ENCODE measurements at places on chromosomes 7 and 10.

GRCh38 chr7:132677918-132678317, 101.6 kb upstream of the PLXNA4 start:
- DNase-seq: no peak

GRCh38 chr10:60130130-60130579, 223.8 kb upstream of the CCDC6 start:
- no peak for DNase-seq

DNA sequence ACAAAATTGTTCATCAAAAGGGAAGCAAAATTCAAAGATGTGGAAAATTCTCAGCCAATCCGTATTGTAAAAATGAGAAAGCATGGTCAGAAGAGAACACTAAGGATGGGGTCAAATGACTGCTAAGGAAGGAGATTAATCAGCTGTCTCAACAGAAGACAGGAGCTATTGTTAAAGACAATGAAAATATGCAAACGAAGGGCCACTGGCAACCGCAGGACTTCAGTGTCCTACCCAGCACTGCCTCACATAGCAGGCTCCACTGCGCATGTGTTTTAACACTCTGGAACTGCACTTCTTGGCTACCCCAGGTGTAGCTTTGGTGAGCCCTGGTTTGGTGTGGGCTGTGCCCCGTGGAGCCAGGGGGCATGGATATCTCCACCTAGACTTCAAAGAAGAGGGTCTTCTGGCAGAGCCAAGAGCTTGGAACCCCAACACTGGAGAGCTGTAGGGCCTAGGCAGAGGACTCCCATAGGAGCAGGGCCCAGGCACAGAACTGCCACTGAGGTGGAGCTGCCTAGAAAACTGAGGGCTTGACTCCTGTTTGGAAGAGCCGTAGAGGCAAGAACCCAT, 176.2 kb upstream of the GDF10 start:
- no peak for DNase-seq

GRCh38 chr10:60234551-60234950, 155.1 kb downstream of the ANK3 start:
- DNase-seq: no peak

DNA sequence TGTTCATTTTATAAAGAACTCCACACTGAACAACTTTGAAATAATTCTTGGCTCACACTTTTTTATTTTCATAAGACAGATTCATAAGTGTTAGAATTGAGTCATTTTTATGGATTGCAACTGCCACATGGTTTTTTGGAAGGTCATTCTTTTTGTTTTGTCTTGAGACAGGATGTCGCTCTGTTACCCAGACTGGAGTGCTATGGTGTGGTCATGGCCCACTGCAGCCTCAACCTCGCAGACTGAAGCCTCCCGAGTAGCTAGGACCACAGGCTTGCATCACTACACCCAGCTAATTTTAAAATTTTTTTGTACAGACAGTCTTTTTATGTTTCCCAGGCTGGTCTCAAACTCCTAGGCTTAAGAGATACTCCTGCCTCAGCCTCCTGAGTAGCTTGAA, 20.3 kb downstream of the BMS1 start:
- DNase-seq: no peak

GRCh38 chr7:3092468-3092867, 48.8 kb upstream of the CARD11 start:
- DNase-seq: no peak

- DNase-seq: no peak
Measured at GRCh38 chr7:102317231-102318059, 30.8 kb downstream of the SH2B2 start.

DNA sequence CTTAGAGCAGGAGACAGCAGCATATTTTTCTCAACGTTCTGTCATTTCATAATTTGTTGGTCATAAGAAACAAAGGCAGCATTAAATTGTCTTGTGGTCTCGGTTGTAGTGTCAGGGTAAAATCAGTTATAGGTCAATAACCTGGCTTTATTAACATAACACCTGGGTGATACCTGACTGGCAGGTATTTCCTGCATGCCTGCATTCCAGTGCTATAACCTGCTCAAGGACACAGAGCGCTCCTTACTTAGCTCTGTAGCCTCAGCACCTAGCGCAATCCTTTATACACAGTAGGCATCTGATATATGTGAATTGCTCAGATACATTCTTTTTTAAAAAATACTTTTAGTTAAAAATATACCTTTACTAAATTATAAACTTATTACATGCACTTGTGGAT, 38.9 kb upstream of the PRKG1 start:
- DNase-seq: no peak

DNA sequence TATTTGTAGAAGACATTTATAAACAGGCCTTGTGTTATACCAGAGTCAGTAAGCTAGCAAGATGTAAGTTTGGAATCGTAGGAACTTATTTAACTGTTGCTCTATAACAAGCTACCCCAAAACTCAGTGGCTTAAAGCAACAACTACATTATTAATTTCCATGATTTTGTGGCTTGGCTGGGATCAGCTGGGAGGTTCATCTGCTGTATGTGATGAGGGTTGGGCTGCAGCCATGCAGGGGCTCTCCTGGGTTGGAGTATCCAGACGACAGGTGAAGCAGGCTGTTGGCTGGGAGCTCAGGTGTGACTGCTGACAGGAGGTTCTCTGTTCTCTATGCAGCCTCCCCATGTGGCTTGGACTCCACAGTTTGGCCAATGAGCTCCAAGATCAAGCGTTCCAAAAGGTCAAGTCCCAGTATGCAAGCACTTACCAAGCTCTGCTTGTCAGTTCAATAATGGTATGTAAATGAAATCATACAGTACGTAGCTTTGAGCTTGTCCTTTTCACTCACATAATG, 52.4 kb downstream of the GPR26 start:
- no peak for DNase-seq

DNA sequence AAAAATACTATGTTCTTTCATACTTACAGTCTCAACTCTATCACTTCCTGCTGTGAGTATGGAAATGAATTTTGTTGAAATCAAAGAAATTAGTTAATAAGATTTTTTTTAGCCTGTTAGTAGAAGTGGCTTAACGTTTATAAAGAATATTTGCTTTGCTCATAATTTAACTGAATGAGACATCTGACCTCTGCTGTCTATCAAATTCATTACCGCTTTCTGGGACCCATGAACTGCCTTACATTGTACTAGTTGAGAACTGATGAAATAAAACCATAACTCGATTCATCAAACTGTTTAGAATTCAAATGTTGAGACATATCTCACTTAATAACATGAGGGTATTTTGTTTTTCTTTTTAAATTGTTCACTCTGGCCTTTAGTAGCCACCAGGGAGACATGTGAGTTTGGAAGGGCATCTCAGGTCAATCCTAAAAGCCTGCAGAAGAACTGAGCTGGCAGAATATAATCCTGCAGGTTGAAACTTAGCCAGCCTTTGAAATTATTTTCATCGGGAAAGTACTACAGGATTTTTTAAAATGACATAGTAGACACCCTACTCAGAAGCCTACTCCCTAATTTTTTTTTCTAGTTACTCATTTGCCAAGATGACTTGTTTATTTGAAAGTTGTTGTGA, 78.7 kb downstream of the KIAA1217 start:
- no peak for DNase-seq

Data from cerebellar cortex (tissue), 1 donor.